SK-N-SH (cell line): ENCODE measurements at places on chromosomes 11 and 22. TPM values are rescaled to one million over a fixed set of nuclear protein-coding genes. Genes with fewer than 3 reads are reported as not detected.

DNA sequence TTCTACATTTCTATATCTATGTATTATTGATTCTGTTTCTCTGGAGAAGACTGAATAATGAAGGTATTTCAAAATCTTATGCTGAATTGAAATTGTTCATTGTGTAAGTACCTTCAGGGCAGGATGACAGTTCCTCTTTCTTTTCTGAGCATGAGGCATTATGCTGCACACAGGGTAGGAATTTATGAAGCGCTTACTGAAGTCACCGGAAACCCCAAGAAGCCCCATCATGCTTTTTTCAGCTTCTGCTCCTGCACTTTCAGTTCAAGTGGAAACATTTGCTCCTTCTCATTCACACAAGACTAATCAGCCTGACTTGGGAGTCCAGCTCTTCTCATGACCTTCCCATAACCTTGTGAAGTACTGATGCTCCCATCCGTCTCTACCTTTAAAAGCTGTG, 314.7 kb upstream of the SORL1-AS1 start:
- H3K36me3 ChIP-seq: no peaks in the 10 kb centered on the region
- H3K4me3 ChIP-seq: no peak overlapping the region
- H3K4me1 ChIP-seq: peaks cover 14% of the 10 kb centered on the region
- H3K27me3 ChIP-seq: no peaks in the 10 kb centered on the region
- DNase-seq: no peak

KRTAP5-8 gene
- 0.06 TPM in 1 of 2 replicates, not detected in the other for polyA plus RNA-seq

GRCh38 chr11:113401718-113402117, 14.1 kb downstream of the ANKK1 start:
- H3K4me3 ChIP-seq: no peak overlapping the region
- H3K27ac ChIP-seq: no peak overlapping the region
- H3K36me3 ChIP-seq: no peaks in the 10 kb centered on the region
- H3K27me3 ChIP-seq: no peaks in the 10 kb centered on the region

GRCh38 chr11:75673977-75674582, 5.2 kb upstream of the MAP6 start:
- H3K27me3 ChIP-seq: no peaks in the 10 kb centered on the region; the same call in 1 of the 2 replicates
- no peak overlapping the region for H3K4me3 ChIP-seq
- no peaks in the 10 kb centered on the region for H3K36me3 ChIP-seq
- no peak overlapping the region for H3K27ac ChIP-seq
- H3K4me1 ChIP-seq: no peaks in the 10 kb centered on the region

DNA sequence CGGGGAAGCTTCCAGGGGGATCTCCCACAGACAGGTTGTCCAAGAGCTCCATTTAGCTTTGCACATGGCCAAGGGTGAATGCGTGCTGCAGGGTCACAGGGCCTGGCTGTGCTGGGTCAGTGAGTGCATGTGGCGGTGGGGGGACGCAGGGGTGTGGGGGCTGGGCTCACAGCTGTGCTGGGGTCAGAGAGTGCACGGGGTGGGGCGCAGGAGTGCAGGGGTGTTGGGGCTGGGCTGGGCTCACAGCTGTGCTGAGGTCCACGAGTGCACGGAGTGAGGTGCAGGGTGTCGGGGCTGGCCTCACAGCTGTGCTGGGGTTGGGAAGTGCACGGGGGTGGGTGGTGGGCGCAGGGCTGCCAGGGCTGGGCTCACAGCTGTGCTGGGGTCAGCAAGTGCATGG, 557.7 kb downstream of the BRD1 start:
- no peaks in the 10 kb centered on the region for H3K36me3 ChIP-seq
- DNase-seq: no peak
- no peak overlapping the region for H3K27ac ChIP-seq
- no peaks in the 10 kb centered on the region; the same call in 1 of the 2 replicates for H3K27me3 ChIP-seq
- H3K4me1 ChIP-seq: no peaks in the 10 kb centered on the region; the same call in 1 of the 2 replicates
- H3K4me3 ChIP-seq: no peak overlapping the region

PAX6 gene
- polyA plus RNA-seq: not detected in 2 replicates
